ENCODE measurements at places on chromosomes 16 and 17.

DNA sequence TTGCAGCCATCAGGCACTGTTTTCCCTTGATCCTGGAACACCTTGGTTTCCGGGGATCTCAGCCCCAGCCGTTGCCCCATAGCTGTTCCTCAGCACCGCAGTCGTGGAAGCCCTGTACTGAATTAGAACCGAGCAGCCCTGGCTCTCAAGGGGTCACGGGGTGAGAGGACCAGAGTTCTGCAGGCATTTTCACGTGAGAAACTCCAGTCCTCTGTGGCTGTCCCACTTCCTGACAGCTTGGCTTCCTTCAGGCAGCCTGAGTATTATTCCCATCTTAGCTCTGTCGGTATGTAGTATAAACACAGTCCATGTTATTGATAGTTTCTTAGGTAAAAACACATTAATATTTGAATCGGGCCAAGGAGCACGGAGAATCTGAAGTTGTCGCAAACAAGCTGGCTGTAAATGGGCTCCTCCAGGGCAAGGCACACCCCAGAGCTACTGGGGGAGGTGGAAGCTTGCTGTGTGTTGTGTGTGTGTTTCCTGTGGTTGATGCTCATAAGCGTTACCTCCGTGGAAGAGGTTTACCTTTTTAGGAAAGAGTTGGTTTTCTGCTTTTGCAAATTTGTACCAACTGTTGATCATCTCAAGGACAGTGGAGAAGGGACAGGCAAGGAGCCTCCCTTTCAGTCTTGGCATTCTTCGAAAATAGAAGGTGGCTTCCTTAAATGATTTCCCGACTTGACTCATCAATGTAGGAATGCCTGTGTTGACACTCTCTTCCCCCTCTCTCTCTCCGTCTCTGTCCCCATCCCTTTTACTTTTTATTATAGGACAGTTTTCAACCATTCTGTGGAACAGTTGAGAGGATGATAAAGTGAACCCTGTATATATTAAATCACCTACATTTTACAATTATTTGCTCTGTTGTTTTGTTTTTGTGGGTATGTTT lies 208.9 kb upstream of the CHMP6 start:
- peaks cover 20% of the 10 kb centered on the region for H3K36me3 ChIP-seq
- H3K27me3 ChIP-seq = no peaks in the 10 kb centered on the region
- H3K4me1 ChIP-seq = peaks cover 28% of the 10 kb centered on the region
- no peak for DNase-seq

- no peak for DNase-seq
- no peak overlapping the region for H3K27ac ChIP-seq
- H3K27me3 ChIP-seq = no peaks in the 10 kb centered on the region
- peaks cover 3% of the 10 kb centered on the region for H3K4me1 ChIP-seq
- H3K36me3 ChIP-seq = peaks cover 55% of the 10 kb centered on the region
Measured at GRCh38 chr16:88888461-88889387, 22.3 kb upstream of the PABPN1L start.

GRCh38 chr17:22507823-22508222 lies 815.5 kb downstream of the KCNJ18 start:
- no peak overlapping the region for H3K27ac ChIP-seq
- no peaks in the 10 kb centered on the region for H3K36me3 ChIP-seq
- no peak overlapping the region for H3K4me3 ChIP-seq
- no peak for DNase-seq
- H3K27me3 ChIP-seq = no peaks in the 10 kb centered on the region

- no peak overlapping the region for H3K27ac ChIP-seq
- H3K36me3 ChIP-seq = no peaks in the 10 kb centered on the region
- H3K4me1 ChIP-seq = no peaks in the 10 kb centered on the region
- no peak overlapping the region for H3K4me3 ChIP-seq
- H3K27me3 ChIP-seq = peaks cover 7% of the 10 kb centered on the region
- no peak for DNase-seq
Measured at GRCh38 chr16:22924492-22924891, 110.5 kb downstream of the HS3ST2 start.

DNA sequence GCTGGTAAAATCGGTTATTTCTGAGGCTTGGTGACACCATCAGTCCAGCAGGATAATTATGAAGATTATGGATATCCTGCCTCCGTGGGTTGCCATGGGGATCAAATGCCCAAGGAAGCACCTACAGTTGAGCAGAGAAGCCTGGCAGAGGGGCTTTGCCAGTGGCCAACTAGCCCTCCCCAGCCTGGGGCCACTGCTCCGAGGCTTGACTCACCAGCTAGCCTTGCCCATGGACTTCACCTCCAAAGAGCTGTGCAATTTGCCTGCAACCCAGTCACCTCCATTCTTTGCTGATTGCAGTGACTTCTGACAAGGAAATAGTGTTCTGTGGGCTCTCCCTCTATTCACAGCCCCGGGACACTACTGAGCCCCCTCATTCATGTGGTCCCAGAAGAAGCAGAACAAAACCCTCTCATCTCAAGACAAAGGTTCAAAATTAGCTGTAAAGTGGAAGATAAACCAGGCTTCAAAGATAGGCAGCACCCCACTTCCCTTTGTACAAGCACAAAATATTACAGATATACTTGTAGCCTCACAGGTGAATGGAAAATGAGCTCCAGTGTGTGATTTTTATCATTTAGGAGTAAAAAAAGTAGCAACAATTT lies 1.6 kb downstream of the PECAM1 start:
- peaks cover 37% of the 10 kb centered on the region for H3K4me1 ChIP-seq

GRCh38 chr16:85989376-85989775 lies 90.4 kb downstream of the IRF8 start:
- peaks cover 94% of the 10 kb centered on the region for H3K4me1 ChIP-seq
- H3K27me3 ChIP-seq = no peaks in the 10 kb centered on the region
- H3K36me3 ChIP-seq = no peaks in the 10 kb centered on the region
- no peak overlapping the region for H3K4me3 ChIP-seq

DNA sequence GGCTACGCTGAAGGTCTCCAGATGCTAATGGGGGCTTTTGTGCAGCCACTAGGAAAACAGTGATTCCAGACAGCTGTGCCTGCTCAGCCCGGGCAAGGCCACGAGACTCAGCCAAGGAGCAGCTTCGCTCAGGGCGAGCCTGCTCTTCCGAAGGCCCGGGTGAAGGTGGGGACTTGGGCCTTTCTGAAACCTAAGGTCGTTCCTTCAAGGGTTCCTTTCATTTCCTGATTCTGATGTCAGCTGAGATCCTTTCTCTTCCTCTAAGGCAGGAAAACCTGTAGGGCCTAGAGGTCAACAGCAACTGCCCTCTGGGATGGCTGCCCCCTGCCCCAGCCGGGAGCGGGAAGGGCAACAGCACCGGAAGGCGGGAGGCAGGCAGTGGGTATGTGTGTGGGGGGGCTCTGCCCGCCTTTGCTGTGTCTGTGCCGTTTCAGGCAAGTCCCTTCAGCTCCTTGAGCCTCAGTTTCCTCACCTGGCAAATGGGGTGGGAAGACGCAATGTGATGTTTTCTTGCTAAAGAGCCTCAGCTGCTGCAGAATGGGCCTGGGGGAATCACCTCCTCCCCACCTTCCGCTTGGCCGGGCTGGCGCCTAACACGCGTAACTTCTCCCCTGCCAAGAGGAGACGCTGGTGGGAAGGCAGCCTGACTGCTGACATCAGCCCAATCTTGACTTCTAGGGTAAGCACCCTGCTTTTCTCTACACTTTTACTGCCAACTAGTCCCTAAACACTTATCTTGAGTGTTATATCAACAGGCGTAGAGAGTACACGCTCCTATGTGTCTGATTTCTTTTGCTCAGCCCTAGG lies 32.8 kb downstream of the IRF8 start:
- H3K27me3 ChIP-seq = no peaks in the 10 kb centered on the region
- no peak for DNase-seq
- peak overlapping the region; percentile 66 for H3K27ac ChIP-seq
- peak overlapping the region; percentile 48 for H3K4me3 ChIP-seq
- peaks cover 91% of the 10 kb centered on the region for H3K4me1 ChIP-seq

- H3K4me1 ChIP-seq = peaks cover 12% of the 10 kb centered on the region
- no peak overlapping the region for H3K27ac ChIP-seq
- no peak for DNase-seq
- no peaks in the 10 kb centered on the region for H3K36me3 ChIP-seq
Measured at GRCh38 chr17:2940352-2940751, 123.1 kb downstream of the OR1D5 start.

GRCh38 chr16:47045459-47045858 lies 72.0 kb upstream of the DNAJA2 start:
- H3K27ac ChIP-seq = no peak overlapping the region
- peaks cover 38% of the 10 kb centered on the region for H3K4me1 ChIP-seq
- H3K27me3 ChIP-seq = no peaks in the 10 kb centered on the region
- DNase-seq = no peak

- H3K27me3 ChIP-seq = no peaks in the 10 kb centered on the region
- H3K4me1 ChIP-seq = peaks cover 93% of the 10 kb centered on the region
- no peaks in the 10 kb centered on the region for H3K36me3 ChIP-seq
- peak overlapping the region; percentile 81 for H3K27ac ChIP-seq
- peak; percentile 35 for DNase-seq
- H3K4me3 ChIP-seq = peak overlapping the region; percentile 52
Measured at GRCh38 chr17:57442914-57443571, 186.7 kb downstream of the MSI2 start.

GRCh38 chr17:65100316-65101140 lies 36.6 kb upstream of the RGS9 start:
- DNase-seq = peak; percentile 82
- H3K4me1 ChIP-seq = peaks cover 23% of the 10 kb centered on the region
- H3K36me3 ChIP-seq = no peaks in the 10 kb centered on the region
- peak overlapping the region; percentile 85 for H3K4me3 ChIP-seq
- peaks cover 5% of the 10 kb centered on the region for H3K27me3 ChIP-seq
- H3K27ac ChIP-seq = peak overlapping the region; percentile 98

DNA sequence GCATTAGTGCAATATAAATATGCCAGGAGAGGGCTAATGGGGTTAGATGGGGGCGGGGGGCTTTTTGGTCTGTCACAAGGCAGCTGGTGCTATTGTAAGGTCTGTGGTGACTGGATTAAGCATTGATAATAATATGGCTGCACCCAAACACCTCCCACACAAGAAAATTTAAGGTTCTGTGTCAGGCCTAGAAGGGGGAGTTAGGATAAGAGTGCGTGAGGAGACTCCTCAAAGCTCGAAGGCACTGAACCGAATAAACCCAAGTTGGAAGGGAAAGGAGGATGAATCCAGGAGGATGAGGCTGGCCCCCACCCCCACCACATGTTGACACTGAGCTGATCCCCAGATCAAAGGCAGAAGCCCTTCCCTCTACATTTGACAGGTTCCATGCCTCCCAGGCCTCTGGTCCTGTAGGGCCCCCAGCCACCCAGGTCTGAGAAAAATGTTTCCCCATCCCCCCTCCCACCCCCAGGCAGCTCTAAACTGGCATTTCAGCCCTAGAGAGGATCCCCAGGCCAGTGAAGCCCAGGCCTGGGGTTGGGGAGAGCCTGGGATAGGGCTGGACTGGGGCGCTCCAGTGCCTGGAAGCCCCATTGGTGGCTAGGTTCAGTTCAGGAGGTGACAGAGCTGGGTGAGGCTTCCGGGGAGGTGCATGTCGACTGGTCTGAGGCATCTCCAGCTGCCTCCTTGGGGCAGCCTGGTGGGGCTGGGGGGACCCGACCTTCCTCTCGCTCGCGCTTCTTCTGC lies 1.7 kb downstream of the HOXB1 start:
- H3K27me3 ChIP-seq = peaks cover 40% of the 10 kb centered on the region
- H3K36me3 ChIP-seq = no peaks in the 10 kb centered on the region
- no peak overlapping the region for H3K4me3 ChIP-seq
- DNase-seq = no peak

- no peak overlapping the region for H3K27ac ChIP-seq
- no peaks in the 10 kb centered on the region for H3K4me1 ChIP-seq
- H3K27me3 ChIP-seq = no peaks in the 10 kb centered on the region
Measured at GRCh38 chr17:8275421-8276290, 12.8 kb upstream of the RANGRF start.

DNA sequence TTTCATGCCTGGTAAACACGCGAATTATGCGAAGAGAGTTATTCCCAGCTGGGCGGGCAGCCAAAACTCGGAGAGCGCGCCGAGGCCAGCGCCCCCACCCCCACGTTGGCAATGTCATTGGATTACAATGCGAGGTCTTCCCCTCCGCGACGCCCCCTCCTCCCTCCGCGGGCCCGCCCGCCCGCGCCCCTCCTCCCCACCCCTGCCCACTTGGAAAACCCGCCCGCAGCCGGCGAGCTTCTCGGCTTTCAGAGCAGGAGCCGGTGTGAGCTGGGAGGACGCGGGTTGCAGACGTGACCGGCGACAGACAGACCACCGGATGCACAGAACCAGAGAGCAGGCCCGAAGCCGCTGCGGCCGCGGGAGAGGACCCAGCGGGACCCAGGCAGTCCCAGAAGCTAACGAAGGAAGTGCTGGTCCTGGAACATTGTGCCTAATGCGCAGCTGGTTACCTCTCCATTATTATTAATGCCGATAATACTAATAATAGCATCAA lies 4.0 kb downstream of the NOG start:
- peak overlapping the region; percentile 59 for H3K4me3 ChIP-seq
- DNase-seq = no peak
- H3K27me3 ChIP-seq = peaks cover 31% of the 10 kb centered on the region
- H3K4me1 ChIP-seq = peaks cover 38% of the 10 kb centered on the region
- H3K36me3 ChIP-seq = no peaks in the 10 kb centered on the region
- no peak overlapping the region for H3K27ac ChIP-seq

GRCh38 chr16:87603684-87604633 lies 1.7 kb downstream of the JPH3 start:
- H3K36me3 ChIP-seq = no peaks in the 10 kb centered on the region
- no peak overlapping the region for H3K4me3 ChIP-seq
- H3K4me1 ChIP-seq = peaks cover 9% of the 10 kb centered on the region
- H3K27me3 ChIP-seq = peaks cover 70% of the 10 kb centered on the region

GRCh38 chr17:17380145-17380925 lies 77.2 kb downstream of the NT5M start:
- no peaks in the 10 kb centered on the region for H3K36me3 ChIP-seq
- no peaks in the 10 kb centered on the region for H3K4me1 ChIP-seq
- no peak for DNase-seq
- H3K4me3 ChIP-seq = no peak overlapping the region
- H3K27me3 ChIP-seq = peaks cover 14% of the 10 kb centered on the region

DNA sequence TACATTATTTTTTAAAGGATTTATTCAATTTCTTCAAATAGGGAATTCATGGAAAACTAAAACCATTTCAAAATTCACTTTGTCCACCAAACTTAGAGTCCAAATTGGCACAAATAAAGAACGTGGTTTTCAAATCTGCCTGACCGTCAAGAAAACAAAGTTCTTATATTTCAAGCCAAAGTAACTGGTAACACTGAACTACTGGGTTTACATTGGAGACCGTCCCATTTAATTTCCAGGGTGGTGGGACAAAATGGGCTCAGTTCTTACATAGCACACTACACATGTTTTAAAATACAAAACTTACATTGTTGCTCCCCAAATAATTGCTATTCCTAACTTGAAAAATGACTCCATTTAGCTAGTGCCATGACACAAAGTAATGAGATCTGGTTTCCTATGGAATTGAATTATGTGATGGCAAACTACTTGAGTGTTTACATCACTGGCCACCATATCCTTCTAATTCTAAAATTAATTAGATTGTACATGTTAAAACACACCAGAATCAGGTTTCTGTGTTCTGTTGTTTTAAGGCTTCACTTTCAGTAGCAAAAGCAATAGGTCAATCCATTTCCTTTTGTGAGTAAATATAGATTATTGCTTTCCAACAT lies 6.5 kb downstream of the PSME3IP1 start:
- H3K4me1 ChIP-seq = peaks cover 15% of the 10 kb centered on the region
- no peaks in the 10 kb centered on the region for H3K27me3 ChIP-seq
- H3K4me3 ChIP-seq = no peak overlapping the region
- no peak overlapping the region for H3K27ac ChIP-seq
- DNase-seq = no peak
- peaks cover 13% of the 10 kb centered on the region for H3K36me3 ChIP-seq
